ENCODE measurements at places on chromosomes 11 and 22.

DNA sequence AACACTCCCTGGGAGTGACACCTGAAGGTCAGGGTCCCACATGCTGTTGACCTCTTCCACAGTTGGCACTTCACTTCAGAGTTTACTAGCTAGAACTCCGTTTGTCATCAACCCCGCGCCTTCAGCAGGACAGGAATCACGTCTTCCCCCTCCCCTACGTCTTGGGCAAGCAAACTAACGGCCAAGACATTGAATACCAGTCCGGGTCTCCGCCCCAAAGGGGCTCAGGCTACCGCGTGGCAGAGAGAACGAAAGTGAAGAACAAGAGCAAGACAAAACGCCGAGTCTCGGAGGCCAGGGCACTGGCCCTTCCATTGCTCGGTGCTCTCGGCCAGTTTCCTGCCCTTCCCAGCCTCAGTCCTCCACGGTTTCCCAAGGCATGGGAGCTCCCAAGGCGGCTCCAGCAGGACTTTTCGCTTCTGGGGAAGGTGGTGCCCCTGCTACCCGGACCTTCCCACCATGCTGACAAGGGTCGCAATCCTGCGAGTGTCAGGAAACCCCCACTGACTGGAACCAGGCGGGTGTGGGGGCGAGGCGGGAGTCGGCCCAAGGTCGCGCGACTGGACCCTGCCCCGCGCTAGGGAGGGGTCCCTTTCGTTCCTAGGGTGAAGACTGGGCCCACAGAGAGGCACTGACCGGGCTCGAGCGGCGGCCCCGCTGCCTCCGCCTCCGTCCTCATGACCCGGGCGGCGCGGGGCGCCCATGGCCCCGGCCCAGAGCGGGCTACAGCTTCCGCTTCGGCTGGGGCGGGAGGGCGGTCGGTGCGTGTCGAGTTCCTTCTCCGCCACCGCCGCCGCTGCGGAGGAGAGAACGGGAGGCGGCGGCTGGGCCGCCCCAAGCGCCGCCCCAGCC lies at the start of gene GUCD1:
TSS of gene GUCD1 (minus strand) at position 826 of the 852 bp plus-strand sequence. CDS start at position 679, 147 bp downstream.
- DNase-seq: peak; percentile 29

GRCh38 chr11:97739932-97740800 lies 1280.6 kb upstream of the CNTN5 start:
- DNase-seq: no peak

GRCh38 chr22:49024775-49025440 lies 802.8 kb downstream of the BRD1 start:
- no peak for DNase-seq

DNA sequence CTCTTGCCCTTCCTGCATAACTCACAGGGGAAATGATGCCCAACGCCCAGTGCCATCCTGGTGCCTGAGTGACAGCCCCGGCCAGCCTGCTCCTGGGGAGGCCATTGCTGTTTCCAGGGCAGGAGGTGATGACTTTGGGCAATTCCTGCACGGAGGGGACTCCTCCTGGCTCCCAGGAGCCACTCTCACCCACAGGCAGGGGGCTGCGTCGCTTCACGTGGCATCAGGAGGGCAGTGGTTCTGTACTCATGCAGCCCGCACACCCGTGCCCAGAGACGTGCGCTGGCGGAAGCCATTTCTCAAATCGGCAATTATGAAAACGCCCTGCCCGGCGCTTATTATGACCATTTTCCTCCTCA lies 272.3 kb downstream of the CTTN start:
- DNase-seq: no peak

- no peak for DNase-seq
These were observed 111.5 kb downstream of the SWAP70 start for GRCh38 chr11:9775398-9775779.

GRCh38 chr22:45376009-45376408 lies 37.4 kb downstream of the SMC1B start:
- DNase-seq: no peak

GRCh38 chr11:16811136-16812020 lies 72.9 kb downstream of the C11orf58 start:
- DNase-seq: no peak

- DNase-seq: no peak
These were observed 589.5 kb downstream of the OPCML start for GRCh38 chr11:132942611-132943356.

GRCh38 chr11:1882265-1883238 lies 9.1 kb downstream of the PRR33 start:
- peak; percentile 66 for DNase-seq

DNA sequence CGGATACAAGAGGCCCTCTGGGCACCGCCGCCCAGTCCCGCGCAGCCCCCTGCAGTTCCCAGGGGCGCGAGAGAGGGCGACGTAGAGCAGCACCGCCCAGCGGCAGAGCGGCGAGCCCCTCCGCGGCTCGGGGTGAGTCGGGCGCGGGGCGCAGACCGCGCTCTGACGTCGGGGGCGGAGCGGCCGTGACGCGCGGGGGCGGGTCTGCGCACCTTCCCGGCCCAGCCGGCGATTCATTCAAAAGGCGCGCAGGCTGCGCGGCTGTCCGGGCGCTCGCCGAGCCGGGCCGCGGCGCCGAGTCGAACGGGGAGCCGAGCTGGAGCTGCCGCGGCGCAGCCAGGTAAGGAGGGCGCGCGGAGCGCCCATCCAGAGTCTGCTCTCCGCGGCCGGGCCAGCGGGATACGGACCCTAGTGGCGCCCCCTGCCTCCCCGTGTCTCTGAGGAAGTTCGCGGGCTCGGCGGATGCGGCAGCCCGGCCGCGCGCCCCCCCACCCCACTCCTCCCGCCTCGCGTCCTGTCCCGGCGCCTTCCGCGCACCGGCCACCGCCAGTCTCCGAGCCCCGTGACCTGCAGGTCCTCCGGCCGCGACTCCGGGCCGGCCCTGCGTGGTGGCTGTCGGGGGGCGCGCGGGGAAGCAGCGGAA lies at the start of gene RELT:
TSS of gene RELT (plus strand) at position 240 of the 643 bp plus-strand sequence. CDS start 12,738 bp downstream, outside the sequence.
- DNase-seq: peak; percentile 90

DNA sequence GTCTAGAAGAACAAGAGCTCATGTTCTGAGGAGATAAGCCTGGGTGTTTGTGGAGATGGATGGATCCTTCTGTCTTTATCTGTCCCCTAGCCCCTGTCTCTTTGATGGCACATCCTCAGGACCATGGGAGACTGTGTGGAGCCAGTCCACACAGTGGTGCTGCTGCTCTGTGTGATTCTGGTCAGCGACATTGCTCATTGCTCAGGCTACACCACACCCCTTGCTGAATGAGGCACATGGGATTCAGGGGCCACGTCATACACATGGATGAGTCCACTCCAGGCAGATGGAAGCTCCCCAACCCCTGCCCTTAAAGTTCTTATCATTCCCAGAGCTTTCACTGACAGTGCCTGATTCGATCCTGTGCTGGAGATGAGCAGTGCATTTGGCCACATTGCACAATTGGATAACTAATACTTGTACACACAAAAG lies 222.2 kb downstream of the NAV2 start:
- DNase-seq: no peak

DNA sequence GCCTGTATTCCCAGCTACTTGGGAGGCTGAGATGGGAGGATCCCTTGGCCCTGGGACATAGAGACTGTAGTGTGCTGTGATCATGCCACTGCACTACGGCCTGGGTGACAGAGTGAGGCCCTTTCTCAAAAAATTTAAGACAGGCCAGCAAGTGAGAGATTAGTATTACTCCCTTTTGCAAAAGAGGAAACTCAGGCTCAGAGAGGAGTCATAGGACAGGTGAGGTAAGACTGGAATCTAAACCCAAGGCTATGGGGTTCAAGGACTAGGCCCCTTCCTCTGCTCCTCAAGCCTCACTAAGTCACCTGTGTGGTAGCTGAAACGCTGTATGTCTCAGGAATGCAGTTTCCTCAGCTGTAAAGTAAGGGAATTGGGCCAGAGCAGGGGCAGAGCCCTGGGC lies 1.6 kb upstream of the P2RY2 start:
- DNase-seq: no peak

GRCh38 chr22:36452250-36452977 lies 29.0 kb downstream of the TXN2 start:
- peak; percentile 29 for DNase-seq

DNA sequence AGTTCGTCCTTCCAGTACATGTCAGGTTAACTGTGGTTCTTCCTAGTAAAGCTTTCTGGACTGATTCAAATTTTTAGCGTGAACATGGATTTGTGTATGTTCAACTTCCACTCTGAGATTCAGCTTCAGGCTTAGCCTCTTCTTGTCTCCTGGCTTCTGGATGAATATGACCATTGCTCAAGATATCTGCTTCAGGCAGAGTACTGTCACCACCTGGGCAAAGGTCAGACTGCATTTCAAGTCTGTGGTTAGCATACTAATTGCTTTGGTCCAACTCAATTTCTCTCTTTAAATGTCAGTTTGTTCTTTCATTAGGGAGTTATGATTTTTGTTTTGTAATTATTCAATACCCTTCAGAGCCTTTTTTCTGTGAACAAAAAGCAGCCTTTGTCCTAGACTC lies 440.0 kb downstream of the NELL1 start:
- no peak for DNase-seq

DNA sequence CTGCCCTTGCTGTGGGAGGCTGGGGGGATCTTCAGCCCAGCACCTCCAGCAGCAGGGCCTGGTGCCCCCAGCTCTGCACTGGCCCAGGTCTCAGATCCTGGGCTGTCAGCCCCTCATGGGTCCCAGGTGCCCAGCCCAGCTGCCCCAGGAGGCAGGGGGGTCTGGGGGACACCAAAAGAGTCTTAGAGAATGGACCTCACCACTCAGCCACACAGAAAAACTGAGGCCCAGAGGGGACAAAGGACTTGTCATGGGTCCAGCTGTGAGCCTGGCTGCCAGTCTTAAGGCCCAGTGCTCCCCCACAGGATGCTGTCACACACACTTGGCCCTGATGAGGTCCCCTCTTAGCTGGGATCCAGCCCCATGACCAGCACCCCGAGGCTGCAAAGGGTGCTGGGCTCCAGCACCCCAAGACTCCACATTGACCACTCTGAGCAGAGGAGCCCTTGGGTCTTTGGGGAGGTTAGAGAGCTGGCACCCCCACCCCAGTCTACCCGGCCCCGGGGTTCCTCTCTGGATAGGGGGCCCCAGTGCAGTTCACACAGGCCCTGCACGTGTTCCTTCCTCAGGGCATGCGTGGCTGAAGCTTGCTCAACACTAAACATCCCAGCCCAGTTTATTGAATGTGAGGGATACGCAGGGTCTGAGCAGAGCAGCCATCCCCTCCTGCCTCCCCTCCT lies 54.4 kb downstream of the IGLL5 start:
- no peak for DNase-seq

DNA sequence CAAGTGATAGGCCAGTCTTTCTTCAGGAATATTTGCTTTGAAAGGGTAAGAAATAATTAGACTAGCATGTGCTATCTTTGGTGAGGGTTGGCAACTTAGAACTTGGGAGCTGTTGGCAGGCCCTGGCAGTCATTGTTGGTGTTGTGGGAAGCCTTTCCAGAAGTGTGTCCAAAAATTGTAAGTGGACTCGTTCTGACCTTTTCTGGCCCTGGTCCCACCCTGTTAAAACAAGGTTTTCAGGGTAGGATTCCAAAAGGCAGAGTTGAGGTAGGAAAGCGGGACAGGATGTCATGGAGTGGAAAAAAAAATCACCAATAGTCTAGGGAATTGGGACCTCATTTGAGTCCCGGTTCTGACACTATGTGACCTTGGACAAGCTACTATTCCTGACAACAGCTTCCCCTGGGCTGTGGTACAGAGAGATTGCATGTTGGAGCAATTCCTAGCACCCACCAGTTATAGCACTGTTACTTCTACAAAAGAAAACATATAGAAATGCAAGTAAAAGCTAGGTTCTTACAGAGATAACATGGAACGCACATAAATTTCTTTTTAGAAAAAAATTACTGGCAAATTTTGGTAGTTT lies 299.3 kb upstream of the DDI1 start:
- DNase-seq: no peak

GRCh38 chr22:24400726-24401596 lies 26.4 kb upstream of the ADORA2A start:
- DNase-seq: no peak

- DNase-seq: no peak
These were observed 66.7 kb upstream of the PPARA start for GRCh38 chr22:46083383-46084350.

- no peak for DNase-seq
These were observed 44.3 kb downstream of the LINC01488 start for GRCh38 chr11:69525516-69526452.

DNA sequence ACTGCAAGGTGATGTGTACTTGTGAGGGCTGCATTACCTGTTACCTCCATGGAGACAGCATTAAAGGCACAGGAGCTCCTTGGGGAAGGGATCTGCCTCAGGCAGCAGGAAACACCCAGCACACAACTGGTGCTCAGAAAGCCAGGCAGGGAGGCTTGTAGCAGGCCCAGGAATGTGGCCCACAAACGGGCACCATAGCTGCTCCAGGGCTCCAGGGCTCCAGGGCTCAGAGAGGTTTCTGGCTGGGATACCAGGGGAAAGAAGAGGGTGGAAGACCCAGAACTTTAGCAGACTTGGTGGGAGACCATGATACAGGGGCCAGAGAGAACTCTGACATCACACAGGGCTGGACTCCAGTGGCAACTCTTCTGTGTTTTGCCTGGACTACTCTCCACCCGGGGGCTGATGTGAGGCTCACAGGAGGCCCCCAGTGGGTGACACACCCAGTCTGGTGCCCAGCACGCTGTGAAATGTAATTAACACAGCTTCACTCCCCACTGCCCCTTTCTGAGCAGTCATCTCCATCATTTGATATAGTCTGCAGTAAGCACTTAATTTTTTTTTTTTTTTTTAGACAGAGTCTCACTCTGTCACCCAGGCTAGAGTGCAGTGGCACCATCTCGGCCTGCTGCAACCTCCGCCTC lies 14.7 kb upstream of the SULT4A1 start:
- no peak for DNase-seq

DNA sequence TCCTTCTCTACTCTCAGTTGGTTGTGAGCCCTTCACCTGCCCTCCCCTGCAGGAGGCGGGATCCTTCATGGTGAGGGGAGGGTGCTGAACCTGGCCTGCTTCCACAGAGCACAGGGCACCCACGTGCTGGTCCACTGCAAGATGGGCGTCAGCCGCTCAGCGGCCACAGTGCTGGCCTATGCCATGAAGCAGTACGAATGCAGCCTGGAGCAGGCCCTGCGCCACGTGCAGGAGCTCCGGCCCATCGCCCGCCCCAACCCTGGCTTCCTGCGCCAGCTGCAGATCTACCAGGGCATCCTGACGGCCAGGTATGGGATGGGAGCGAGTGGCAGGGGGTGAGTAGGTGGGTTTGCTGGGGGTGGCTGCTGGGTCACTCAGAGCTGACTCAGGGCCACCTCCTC lies 6.3 kb downstream of the SSH3 start:
- DNase-seq: no peak

GRCh38 chr22:25025491-25026400 lies 73.2 kb downstream of the KIAA1671 start:
- DNase-seq: no peak

GRCh38 chr11:39804271-39804670 lies 1655.2 kb downstream of the LRRC4C start:
- no peak for DNase-seq

Measured in activated CD4-positive, alpha-beta T cell treated with anti-CD3 and anti-CD28 coated beads, Interleukin-2, amount 50 U/mL, for 4 hours (primary cell).